Esophagus squamous epithelium (tissue), 5 donors: ENCODE measurements at places on chromosomes 12 and 14.

DNA sequence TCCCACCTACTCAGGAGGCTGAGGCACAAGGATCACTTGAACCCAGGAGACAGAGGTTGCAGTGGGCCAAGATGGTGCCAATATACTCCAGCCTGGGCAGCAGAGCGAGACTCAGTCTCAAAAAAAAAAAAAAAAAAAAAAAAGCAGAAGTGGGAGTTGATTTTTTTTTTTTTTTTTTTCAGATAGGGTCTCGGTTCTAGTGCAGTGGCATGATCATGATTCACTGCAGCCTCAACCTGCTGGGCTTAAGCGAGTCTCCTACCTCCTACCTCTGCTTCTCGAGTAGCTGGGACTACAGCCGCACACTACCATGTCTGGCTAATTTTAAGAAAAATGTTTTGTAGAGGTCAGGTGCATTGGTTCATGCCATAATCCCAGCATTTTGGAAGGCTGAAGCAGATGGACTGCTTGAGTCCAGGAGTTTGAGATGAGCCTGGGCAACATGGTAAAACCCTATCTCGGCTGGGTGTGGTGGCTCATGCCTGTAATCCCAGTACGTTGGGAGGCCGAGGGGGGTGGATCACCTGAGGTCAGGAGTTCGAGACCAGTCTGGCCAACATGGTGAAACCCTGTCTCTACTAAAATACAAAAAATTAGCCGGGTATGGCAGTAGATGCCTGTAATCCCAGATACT is 16.3 kb upstream of the HSP90AA1 start:
- DNase-seq: no peak

- no peak for DNase-seq
Measured at GRCh38 chr14:88470542-88471440, 84.0 kb downstream of the PTPN21 start.

- DNase-seq: no peak
Measured at GRCh38 chr12:106140223-106140986, 1.7 kb upstream of the NUAK1 start.

- no peak for DNase-seq
Measured at GRCh38 chr12:83468988-83469908, 782.5 kb downstream of the TMTC2 start.

DNA sequence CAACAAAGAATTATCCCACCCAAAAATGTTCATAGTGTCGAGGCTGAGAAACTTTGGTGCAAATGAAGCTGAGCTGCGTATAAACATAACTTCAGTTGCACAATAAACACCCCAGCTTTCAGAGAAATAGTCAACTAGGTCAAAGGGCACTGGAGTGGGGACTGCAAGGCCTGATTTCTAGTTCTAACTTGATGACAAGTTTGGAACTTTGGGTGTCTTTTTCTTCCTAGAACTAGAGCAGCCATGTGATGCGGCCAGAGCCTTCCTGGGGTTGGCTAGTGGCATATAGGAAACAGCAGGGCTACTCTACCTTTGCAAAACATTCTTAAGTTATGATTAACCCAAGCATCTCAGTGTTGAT is 298.4 kb upstream of the AMIGO2 start:
- DNase-seq: no peak

DNA sequence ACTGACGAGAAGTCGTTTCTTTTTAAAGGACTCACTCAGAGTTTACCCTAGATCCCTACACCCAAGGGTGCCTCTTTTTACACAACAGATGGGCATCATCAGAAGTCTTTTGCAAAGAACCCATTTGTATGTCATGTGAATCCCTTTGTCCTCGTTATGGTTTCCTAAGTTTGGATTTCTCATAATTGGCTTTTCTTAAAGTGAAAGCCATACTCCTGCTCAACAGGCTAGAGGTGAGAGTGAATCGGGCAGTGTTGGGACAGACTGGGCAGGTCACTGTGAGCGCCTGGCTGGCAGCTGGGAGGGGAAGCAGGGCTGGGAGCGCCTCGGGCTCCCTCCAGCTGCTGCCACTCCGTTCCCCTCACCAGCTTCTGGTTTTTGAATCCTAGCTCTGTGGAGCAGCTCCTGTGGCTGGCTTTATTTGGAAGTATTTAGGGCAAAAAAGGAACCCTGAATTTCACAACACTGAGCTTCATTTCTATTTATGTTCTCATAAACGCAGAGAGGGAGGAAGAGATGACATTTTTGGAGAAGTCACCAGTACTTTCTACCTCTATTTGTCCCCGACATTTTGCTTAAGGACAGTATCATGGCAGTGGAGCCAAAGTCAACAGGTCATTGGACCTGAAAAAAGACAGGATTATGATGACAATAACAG is 63.8 kb upstream of the ACTN1 start:
- no peak for DNase-seq

DNA sequence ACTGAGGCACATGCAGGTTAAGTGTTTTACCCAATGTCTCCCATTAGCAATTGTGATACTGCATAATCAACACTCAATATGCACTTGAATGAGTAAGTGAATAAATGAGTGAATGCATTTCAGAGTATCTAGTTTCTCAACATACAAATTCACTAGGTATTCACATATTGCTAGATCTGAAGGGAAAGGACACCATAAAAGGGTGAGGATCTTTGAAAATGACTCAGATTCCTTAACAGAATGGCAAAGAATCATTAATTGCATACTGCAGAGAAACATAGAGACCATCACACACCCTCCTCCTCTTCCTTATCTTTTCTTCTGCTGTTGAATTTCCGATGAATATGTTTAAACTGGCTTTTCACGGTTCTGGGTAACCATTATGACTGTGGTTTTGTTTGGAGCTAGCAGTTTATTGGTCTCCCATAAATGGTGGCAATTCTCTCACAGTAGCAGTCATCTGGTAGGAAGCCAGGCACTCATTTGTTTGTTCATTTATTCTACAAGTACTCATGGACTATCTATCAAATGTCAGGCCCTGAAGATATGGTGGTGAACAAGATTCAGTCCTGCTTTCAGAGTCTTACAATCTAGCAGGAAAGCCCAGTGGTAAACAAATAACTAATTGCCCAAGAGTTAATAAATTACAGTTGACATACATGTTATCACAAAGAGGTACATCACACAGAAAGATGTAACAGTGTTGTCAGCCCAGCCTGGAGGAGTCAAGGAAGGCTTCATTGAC is 70.2 kb downstream of the LLPH start:
- DNase-seq: no peak

GRCh38 chr14:53808042-53808441 is 148.6 kb downstream of the BMP4 start:
- DNase-seq: no peak

- DNase-seq: no peak
Measured at GRCh38 chr12:3122841-3123678, 45.9 kb downstream of the TSPAN9 start.

GRCh38 chr14:61106959-61107641 is 126.1 kb downstream of the SLC38A6 start:
- DNase-seq: no peak

- no peak for DNase-seq
Measured at GRCh38 chr12:26631846-26632245, 201.1 kb downstream of the ITPR2 start.

GRCh38 chr14:78181270-78181669 is 11.1 kb downstream of the NRXN3 start:
- no peak for DNase-seq

GRCh38 chr12:81953541-81953940 is 194.4 kb upstream of the PPFIA2 start:
- no peak for DNase-seq

- DNase-seq: no peak
Measured at GRCh38 chr12:21337959-21338744, 3.4 kb upstream of the SLCO1A2 start.

- no peak for DNase-seq
Measured at GRCh38 chr12:24645254-24645653, 303.6 kb downstream of the BCAT1 start.

DNA sequence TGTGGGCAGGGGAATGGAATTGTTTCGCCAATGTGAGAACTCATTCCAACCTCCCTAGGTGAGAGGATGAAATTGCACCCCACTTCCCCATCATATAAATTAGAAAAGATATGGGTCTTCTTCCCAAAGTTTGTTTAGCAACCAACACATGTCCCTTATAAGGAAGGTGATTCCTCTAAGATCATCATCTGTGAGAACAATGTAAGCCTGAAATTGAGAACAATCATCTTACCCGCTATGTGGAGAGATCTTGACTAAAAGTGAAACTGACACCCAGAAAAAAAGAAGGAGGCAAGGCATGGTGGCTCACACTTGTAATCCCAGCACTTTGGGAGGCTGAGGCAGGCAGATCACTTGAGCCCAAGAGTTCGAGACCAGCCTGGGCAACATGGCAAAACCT is 173.2 kb upstream of the HMGA2 start:
- DNase-seq: no peak

DNA sequence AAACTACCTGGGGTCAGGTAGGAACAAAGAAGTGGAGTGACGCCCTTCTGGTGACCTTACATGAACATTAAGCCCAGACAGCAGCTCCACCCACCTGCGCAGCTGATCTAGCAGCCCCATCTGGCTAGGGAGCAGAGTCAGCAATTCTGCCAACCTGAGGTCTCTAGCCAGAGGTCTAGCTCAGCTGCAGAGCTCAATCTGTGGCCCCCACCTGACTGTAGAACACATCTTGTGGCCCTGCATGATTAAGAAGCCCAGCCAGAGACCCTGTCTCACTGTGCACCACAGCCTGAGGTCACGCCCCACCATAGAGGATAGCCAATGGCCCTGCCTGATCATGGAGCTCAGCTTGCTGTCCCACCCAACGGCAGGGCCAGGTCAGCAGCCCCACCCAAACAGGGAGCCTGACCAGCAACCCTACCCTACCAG is 50.6 kb upstream of the HIGD1C start:
- DNase-seq: no peak

GRCh38 chr12:105025890-105026289 is 39.8 kb downstream of the NOPCHAP1 start:
- DNase-seq: no peak

DNA sequence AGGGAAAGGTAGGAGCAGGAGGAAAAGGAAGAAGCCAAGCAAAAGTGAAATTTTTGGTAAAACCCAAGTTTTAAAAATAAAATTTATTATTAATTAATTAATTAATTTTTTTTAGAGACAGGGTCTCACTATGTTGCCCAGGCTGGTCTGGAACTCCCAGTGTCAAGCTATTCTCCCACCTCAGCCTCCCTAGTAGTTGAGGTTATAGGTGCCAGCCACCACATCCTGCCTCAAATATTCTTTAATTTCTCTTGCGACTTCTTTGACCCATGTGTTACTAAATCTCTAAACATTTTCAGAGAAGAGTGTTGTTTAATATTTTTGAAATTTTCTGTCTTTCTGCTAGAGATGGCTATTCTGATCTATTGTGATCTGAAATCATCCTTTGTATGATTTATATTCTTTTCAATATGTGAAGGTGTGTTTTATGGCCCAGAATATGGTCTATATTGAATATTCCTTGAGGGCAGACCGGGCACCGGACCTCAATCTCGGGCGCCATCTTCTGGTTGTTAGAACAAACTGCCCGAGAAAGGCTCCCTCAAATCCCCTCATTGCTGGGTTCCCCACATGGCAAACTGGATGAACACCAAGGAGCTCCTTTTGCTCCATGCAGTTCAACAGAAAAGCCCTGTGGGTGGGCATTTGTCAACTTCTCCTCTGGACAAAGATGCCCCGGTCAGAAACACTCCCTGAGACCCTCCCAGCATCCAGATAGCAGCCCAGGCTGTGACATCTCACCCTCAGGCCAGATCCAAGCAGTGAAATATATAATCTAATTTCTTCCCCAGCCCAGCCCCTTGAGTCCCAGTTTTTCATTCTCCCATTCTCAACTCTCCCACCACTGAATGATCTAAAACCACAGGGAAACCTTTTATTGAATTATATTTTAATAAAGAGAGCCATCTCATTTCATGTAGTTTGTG is 110.5 kb downstream of the ASCL4 start:
- DNase-seq: peak; percentile 10

GRCh38 chr14:70094106-70094505 is 94.6 kb downstream of the SLC8A3 start:
- no peak for DNase-seq
